Putamen (tissue), 1 donor: ENCODE measurements at places on chromosomes 4 and X.

DNA sequence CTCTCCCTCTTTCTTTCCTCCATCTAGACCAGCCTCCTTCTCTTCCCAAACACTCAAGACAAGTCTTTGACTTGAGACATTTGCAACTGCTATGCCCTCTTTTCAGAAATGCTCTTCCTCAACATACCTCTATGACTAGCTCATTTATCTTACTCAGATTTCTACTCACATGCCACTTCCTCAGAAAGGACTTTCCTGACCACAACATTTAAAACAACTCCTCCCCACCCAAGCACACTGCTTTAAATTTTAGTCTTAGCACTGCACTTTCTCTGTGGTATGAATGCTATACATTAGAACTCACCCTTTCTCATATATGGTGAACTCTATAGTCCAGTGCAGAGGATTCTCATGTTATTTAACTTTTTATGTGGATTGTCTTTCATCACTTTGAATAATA lies 28.4 kb upstream of the SULT1E1 start:
- no peak for DNase-seq

- no peak for DNase-seq
These were observed 235.2 kb upstream of the ANKRD50 start for GRCh38 chr4:124947622-124948265.

DNA sequence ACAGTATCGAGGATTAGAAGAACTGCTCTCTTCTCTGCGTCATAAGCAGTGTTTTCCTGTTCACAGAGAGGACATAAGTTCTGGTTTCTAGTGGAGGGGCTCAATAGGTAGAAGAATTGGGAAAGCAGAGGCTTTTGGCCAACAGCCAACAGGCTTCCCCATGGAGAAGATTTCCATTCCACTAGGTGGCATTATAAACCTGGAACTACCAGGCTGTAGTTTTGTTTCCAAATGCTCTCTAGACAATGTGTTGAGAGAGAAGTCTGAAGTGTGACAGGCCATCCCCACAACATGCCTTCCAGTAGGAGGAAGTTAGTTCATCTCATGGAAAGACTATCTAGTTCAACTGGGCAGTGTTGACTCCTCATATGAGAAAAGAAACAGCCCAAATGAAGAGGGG lies 63.8 kb upstream of the ANXA10 start:
- DNase-seq: no peak

DNA sequence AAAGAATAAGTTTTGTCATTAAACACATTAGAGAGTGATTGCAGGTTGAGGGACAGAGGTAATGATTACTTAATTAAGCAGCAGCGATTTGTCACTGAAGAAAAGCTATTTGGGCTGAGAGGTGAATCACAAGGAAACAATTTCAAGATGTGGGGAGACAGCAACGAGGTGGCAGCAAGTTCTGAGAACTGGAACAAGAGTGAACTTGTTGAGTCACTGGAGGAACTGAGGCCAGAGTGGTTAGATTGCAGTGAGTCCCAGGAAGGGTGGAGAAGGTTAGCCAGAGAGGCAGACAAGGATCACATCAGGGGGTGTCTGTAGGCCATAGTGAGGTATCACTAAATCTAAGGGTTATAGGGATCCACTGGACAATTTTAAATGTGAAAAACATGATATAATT lies 57.9 kb upstream of the TMPRSS11A start:
- DNase-seq: no peak

GRCh38 chr4:174697202-174697601 lies 131.8 kb downstream of the GLRA3 start:
- no peak for DNase-seq

- DNase-seq: no peak
These were observed 338.1 kb upstream of the ZCCHC13 start for GRCh38 chrX:73965833-73966232.

- peak; percentile 12 for DNase-seq
These were observed 679.9 kb downstream of the RPA4 start for GRCh38 chrX:97563531-97564133.

DNA sequence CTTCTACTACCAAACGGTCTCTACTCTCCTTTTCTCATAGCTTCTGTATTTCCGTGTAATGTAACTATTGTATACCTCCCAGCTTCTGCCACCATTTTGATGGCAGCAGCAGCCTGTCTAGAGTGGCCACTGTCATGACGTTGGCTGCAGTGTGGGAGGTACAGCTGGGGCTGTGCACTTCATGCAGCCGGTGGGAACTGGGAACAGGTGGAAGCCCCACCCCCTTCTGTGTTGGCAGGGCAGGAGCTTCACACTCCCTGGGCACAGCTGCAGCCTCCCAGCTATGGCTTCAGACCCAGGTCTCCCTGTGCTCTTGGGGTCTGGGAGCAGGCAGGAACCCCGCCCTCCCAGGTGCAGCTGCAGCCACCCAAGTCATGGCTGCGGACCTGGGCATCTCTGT lies 49.8 kb upstream of the SEC24B start:
- no peak for DNase-seq

GRCh38 chr4:158823461-158823873 lies 54.6 kb downstream of the FNIP2 start:
- DNase-seq: no peak

GRCh38 chr4:41365681-41366080 lies 109.0 kb downstream of the UCHL1 start:
- DNase-seq: peak; percentile 99

DNA sequence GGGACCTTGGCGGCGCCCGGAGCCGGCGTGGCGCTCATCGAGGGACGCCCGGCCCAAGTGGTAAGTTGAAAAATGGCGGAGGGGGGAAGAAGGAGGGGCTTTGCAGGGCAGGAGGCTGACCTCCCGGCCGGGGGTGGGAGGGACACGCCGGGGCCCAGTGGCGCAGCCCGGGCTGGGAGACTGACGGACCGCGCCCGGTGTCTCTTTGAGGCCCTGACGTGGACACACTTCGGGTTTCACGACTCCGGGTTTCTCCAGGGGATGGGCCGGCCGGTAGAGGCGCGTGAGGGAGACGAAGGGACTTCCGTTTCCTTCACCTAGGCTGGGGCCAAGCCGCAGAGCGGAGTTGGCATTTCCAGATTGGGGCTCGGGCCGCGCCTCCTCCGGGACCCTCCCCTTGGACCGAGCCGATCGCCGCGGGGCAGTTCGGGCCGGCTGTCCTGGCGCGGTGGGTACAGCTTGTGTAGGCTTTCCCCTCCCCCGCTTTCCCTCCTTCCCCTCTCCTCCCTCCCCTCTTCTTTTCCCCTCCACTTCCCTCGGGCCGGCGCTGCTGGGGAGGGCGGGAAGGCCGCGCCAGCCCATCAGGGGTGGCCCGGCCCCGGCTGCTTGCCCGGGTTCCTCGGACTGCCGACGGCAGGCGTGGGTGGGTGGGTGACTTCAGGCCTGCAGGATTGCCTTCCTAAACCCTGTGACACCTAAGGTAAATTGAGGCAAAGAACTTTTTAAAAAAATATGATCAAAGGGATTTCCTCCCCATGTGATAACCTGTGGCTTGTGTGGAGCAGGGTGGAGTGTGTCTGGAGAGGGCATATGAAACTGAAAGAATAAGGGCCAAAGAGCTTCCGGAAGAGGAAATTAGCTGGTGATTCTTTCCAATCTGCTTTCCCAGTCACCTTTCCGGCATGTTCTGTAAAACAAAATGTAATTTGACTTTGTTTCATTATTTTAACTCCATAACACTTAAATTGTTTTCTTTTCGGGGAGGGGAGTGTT lies at the start of gene XIAP:
XIAP (plus strand) TSS at position 208 of the 993 bp plus-strand sequence. CDS start 25,610 bp downstream, outside the sequence.
- DNase-seq: peak; percentile 70
